ENCODE measurements at places on chromosomes 3 and 15. TPM values are rescaled to one million over a fixed set of nuclear protein-coding genes. Genes with fewer than 3 reads are reported as not detected.
A peak's percentile ranks its signal among the peaks of the same experiment; 100 is the strongest.

KBTBD12 gene
- total RNA-seq = not detected

- DNase-seq = no peak
Observed at GRCh38 chr3:150240891-150241290, 167.2 kb upstream of the TSC22D2 start.

DNA sequence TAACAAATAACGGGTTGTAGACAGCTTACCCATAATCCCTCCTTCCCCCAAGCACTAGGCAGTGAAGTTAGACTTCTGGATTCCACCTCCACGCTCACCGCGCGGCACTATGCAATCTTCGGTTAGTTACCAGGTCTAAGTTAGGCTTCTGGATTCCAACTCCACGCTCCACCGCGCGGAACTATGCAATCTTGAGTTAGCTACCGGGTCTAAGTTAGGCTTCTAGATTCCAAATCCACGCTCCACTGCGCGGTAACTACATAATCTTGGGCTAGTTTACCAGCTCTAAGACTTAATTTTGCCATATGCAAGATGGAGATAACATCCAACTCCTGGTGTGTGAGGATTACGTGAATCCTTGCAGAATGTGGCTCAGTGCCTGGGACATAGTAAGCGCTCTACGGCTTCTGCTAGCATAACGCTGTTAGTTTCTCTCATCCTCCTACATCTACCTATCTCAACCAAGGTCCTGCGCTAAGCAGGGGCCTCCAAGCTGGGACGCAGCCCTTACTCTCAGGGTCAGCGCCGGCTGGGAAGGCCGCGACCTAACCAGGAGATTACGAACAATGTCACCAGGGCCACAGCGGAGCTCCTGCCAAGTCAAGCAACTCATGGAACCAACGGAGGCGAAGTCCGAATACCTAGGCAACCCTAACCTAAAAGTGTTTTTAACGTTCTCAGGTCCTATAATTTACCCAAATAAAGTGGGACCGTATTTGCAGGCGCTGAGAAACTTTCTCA is 497 bp upstream of the RPLP1 start:
- DNase-seq = peak; percentile 53

ALPK3 gene
- 0.12 TPM for total RNA-seq

GRCh38 chr15:66287461-66288057 is 5.8 kb upstream of the DIS3L start:
- peak; percentile 42 for DNase-seq

Measured in RPMI7951 (cell line).